ENCODE measurements at places on chromosomes 5 and 9.

DNA sequence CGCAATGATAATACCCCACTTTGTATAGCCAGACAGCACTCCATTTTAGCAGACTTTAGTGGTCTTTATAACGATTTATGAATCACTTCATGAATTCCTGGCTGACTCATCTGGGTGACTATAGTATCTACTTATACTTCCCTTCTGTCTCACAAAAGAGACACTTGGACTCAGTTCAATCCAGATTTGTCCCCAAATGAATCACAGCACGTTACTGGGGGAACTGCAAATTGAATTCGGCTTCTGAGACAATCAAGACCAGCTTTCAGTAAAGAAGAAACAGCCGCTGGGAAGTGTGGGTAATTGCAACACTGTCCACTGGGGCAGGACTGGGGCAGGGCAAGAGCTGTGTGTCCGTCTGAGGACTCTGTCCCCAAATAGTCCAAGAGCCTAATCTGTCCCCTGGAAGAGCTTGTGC, 337.3 kb upstream of the RFX3 start:
- DNase-seq: peak; percentile 34

GRCh38 chr9:13990331-13990730, 323.6 kb downstream of the NFIB start:
- DNase-seq: no peak

DNA sequence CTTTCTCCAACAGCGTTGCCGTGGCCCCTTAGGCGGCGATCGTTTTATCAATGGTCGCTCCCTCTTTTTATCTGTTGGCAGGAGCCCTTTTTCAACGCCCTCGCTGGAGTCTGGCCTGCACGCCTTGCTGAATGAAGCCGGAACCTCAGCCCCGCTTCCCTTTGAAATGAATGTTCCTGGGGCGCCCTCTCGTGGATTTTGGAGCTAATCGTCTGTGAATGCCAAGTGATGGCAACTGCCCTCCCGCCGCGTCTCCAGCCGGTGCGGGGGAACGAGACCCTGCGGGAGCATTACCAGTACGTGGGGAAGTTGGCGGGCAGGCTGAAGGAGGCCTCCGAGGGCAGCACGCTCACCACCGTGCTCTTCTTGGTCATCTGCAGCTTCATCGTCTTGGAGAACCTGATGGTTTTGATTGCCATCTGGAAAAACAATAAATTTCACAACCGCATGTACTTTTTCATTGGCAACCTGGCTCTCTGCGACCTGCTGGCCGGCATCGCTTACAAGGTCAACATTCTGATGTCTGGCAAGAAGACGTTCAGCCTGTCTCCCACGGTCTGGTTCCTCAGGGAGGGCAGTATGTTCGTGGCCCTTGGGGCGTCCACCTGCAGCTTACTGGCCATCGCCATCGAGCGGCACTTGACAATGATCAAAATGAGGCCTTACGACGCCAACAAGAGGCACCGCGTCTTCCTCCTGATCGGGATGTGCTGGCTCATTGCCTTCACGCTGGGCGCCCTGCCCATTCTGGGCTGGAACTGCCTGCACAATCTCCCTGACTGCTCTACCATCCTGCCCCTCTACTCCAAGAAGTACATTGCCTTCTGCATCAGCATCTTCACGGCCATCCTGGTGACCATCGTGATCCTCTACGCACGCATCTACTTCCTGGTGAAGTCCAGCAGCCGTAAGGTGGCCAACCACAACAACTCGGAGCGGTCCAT, 10.0 kb downstream of the S1PR3 start:
- peak; percentile 47 for DNase-seq

DNA sequence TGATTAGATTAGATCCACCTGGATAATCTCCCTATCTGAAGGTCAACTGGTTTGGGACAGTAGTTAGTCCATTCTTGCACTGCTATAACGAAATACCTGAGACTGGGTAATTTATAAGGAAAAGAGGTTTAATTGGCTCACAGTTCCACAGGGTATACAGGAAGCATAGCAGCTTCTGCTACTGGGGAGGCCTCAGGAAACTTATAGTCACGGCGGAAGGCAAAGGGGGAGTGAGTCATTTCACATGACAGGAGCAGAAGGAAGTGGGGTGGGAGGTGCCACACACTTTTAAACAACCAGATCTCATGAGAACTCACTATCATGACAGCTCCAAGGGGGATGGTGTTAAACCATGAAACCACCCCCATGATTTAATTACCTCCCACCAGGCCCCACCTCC, 9.9 kb downstream of the C9orf40 start:
- DNase-seq: no peak

- DNase-seq: no peak
These were observed 21.0 kb upstream of the MRNIP start for GRCh38 chr5:179879690-179880010.

GRCh38 chr5:56480078-56480704, 247.1 kb upstream of the ANKRD55 start:
- peak; percentile 25 for DNase-seq

- DNase-seq: no peak
These were observed 92.1 kb upstream of the PHYKPL start for GRCh38 chr5:178324481-178325310.
